Activated CD4-positive, alpha-beta T cell treated with anti-CD3 and anti-CD28 coated beads, Interleukin-2, Interleukin-6, amounts not matched to agents 100 ng/mL and 50 ng/mL, durations not matched to agents 16 hours and 8 hours (primary cell): ENCODE measurements at places on chromosomes 4 and X.

DNA sequence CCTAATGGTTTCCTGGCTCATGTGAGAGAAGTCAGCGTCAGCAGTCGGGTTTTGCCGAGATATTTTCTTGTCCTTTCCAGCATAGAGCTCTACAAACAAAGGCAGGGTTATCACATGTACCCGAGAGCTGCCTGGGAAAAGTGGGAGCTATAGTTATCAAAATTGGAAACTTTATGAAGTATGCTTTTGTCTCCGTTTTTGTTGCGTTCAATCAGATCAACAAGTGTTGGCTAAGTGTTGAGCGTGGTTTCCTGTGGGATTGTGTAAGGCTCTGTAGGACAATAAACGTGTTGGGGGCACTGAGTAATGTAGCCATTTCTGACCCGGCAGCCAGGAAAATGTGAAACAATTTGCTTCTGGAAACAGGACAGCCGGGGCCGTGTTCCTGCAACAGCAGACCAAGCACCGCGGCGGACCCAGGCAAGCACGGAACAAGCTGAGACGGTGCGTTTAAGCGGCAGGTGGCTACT lies at the start of gene BMX:
BMX (plus strand) TSS at position 311 of the 470 bp plus-strand sequence. CDS start 7,547 bp downstream, outside the sequence.
- no peak for DNase-seq

DNA sequence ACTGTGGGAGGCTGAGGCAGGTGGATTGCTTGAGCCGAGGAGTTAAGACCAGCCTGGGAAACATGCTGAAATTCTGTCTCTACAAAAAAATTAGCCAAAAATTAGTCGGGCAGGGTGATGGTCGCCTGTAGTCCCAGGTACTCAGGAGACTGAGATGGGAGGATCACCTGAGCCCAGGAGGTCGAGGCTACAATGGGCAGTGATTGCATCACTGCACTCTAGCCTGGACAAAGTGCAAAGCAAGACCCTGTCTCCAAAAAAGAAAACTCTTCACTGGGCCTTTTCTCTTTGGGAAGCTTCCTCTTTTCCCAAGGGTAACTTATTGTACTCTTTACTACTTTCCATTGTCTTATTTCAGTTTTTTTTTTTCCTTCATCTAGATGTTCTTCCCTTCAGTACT lies 88.9 kb downstream of the UBE2K start:
- DNase-seq: no peak

- no peak for DNase-seq
Observed at GRCh38 chr4:124060261-124060918, 652.1 kb downstream of the ANKRD50 start.

DNA sequence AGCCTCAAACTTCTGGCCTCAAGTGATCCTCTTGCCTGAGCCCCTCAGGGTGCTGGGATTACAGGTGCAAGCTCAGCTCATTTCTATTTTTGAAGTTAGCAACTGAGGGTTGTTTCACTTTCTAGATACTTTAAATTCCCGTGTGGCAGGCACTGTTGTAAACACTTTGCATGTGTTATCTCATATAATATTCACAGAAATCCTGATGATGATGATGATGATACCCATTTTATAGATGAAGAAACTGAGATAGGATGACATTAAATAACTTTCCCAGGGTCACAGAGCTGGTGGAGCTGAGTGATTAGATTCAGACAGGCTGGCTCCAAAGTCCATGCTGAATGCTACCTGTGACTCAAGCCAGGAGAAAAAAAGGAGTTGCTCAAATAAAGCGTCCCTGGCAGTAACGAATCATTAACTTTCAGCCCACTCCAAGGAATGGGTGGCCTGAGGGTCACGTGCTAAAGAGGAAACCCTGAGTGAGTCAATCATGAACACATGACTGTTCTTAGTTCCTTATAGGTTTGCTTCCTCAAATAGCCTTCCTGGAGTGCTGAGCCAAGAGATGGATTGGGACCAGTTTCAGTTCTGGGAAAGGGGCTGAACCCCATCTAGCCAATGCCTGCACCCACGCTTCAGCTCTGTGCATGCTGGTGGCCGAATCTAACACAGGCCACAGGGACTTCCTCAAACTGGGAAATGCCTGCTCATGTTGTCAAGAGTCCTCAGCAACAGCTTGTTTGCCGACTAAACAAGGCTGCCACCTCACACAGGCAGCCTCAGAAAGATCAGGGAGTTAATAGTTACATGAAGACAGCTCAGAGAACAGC lies 52.8 kb downstream of the RBM47 start:
- DNase-seq: peak; percentile 36

DNA sequence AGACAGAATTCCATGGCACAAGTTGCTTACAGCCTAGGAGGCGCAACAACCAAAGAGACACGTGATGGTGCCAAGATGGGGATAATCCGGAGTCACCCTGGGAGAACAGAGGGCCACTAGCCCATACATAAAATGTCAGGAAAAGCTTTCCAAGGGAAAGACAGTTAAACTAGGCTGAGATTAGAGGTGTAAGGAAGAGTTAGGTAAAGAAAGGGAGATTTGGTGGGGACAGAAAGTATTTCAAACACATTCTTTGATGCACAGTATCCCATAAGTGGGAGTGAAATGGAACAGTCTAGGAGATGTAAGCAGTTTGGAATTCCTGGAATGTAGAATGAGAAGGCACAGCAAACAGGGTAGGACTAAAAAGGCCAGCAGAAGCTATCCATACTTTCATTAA lies 860.9 kb upstream of the LCORL start:
- no peak for DNase-seq

DNA sequence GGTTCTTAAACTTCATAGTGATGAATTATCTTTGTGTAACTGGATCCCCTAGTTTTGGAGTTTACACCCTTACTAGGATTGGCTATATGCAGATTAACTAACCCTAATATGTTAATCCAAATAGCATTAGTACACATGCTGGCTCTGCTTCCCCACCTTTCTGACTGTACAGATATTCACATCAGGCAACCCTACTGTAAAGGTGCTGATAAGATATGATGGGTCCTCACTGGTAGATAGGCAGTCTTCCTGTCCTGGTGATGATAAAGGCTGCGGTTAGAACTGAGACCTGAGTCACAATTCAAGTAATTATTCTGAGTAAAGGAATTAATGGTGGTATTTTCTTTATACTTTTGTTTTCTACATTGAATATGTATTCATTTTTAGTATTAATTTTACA lies 118.6 kb downstream of the COL4A5 start:
- DNase-seq: no peak
